ENCODE measurements at places on chromosomes 1 and 21. TPM values are rescaled to one million over a fixed set of nuclear protein-coding genes. Genes with fewer than 3 reads are reported as not detected.

GRCh38 chr1:46013581-46013980 lies 118.8 kb downstream of the PIK3R3 start:
- peak; percentile 18 for DNase-seq

DNA sequence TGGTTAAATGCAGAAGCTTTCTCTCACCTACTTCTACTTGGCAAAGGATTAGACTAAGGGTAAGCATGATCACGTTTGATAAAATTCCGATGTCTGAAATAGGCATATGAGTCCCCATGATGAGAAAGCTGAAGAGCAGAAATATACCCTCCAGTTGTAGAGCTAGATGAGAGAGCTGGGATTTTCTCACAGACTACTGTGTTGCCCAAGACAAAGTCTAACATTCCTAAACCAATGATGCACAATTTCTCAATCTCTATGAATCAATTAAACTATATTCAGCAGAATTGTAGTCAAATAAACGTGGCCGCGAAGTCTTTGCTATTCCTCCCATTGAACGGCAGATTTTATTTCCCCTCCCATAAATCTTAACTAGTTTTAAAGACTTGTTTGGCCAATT lies 699.2 kb downstream of the KCNT2 start:
- no peak for DNase-seq

DNA sequence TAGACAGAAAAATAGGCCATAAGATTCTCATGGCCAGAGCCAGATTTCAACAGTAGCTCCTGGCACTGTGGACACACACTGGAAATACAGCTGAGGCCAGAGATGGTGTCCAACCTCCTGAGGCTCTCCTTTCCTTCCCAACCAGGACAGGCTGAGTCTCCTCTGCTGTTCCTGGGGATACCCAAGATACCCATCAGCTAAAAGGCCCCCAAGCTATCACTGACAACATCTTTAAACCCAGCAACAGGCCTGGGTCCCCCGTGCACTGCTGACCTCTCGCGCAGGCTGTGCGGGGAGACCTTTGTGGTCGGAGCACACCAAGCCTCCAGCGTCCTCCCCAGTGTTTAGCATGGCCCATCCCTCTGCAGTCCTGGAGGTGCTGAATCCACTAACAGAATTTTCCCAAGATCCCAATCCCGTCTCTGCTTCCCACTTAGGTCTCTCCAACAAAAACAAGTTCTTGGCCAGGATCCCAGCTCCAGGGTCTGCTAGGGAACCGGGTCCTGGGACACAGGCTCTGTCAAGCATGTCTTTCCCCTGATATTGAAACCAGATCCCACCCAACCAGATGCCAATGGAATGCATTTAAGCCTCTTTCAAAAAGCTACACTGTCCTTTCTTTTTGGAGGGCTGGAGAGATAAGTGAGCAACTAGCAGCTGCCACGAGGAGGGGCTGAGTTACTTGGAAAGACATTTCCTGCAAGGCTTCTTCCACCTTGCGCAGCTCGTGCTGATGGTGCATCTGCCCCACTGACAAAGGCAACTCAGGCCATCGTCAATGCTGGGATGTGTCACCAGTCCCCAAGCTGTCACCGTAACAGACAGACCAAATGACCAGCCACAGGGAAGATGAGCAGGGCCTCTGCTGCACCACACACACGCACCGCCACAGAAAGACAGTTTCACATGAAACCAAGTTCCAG lies 73.2 kb downstream of the BCAR3 start:
- DNase-seq, result peak; percentile 32

GRCh38 chr1:1577367-1578011 lies 2.8 kb upstream of the SSU72 start:
- no peak for DNase-seq

DNA sequence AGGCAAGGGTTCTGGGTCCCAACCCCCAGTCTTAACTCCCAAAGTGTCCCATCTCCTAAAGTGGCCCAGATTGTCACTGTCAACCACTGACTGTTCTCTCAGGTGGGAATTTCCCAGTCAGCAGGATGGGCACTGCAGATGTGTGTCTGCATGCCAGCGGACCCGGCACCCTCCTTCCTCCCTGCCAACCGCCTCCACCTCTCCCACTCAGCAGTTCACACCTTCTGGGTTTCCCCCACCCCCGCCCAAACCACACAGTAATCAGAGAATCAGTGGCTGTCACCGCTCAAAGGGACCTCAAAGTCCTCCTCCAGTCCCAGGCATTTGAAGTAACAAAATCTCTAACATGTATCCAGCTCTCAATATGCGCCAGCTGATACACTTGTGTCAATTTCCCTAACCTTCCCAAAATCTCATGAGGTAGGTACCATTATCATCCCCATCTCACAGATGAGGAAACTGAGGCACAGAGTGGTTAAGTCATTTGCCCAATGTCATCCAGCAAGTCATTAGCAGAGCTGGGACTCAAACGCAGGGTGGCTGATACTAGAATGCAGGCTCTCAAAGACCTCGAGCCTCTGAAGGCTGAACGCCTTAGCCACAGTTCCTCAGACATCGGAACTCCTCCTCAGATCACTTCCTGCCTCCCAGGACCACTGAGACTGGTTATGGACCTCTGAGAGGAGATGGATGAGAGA lies 4.8 kb downstream of the RUNX3 start:
- DNase-seq, result no peak

GRCh38 chr1:183553331-183553730 lies 36.9 kb downstream of the NCF2 start:
- DNase-seq, result no peak

- no peak for DNase-seq
Measured at GRCh38 chr1:203506858-203507626, 13.1 kb downstream of the OPTC start.

DNA sequence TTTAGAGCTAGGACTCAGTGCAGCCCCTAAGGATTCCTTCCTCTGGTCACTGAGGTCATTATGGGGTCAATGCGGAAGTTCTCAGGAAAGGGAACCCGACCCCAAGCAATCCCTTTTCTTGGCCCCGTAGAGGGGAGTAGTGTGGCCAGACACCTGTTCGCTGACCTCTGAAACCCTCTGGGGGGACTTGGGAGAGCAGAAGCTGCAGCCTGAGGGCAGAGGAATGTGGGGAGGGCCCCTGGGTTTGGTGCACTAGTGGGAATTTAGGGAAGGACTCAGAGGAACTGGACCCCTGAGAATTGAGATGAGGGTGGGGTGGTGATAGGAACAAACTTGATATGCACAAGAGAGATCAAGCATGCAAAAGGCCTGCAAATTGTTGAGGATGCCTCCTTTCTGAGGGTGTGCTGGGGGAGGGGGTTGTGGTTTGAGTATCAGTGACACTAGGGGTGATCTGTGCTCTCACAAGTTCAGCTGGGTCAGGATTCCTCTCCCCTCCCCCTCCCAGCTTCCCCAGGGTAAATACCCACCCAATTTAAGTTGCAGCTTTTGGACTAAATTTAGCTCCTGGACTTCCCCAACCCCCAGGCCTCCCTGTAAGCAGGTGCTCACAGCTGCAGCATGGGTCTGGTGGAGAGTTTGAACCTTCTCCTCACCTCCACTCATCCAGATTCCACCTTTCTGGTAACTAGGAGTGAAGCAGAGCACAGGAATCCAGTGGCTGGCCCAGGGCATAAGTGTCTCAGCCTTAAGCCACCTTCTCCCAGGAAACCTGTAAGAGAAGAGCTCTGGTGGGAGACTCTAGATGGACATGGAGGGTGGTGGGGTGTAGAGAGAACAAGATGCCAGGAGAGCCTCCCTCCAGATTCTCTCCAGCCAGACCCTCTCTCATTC lies 13.5 kb downstream of the ADAMTSL4 start:
- no peak for DNase-seq

DNA sequence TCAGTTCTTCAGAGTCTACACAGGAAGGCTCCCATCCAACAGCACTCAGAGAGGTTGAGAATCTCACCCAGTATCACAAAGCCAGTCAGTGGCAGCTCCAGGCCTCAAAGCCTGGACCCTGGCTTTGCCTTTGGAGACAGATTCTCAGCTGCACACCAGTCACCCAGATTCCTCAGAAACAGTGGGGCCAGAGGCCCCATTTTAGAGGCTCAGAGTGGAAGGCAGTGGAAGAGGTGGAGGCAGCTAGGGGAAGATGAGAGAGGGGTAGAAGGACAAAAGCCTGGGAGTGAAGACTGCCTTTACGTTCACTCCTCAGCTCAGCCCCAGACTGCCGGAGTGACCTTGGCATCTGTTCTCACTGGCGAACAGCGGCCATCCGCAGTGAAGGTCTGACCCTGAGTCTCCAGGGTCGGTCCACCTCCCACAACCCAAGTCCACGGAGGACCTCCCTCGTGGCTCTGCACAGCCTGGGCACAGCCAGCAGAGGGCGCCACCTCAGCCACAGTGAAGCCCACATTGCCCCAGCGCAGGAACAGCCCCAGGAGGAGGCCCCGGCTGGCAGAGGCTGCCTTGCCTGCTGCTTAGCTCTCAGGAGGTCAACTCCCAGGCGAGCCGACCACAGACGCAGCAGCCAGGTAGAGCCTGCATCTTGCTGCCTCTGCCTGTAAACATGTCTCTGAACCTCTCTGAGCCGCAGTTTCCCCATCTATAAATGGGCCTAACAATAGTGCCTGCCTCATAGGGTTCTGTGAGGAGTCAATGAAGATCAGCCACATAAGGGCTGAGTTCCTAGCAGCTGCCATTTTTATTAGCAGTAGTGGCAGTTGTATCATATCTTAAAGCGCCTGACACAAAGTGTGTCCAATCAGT lies 5.9 kb upstream of the FNDC5 start:
- DNase-seq, result no peak

DNA sequence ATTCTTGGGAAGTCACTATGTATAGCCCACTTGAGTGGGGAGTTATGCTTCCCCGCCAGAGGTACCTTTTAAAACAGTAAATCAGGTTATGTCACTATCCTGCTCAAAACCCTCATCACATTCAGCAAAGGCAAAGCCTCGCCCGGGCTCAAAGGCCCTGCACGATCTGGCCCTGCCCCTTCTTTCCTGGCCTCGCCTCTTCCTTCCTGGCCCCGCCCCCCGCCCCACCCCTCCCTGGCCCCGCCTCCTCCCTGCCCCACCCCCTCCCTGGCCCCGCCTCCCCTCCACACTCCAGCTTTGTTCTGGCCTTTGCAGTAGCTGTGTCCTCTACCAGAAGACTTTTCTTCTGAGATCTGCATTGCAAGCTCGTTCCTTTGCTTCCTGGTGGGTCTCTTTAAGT lies 6.6 kb downstream of the LDLRAD2 start:
- no peak for DNase-seq

DNA sequence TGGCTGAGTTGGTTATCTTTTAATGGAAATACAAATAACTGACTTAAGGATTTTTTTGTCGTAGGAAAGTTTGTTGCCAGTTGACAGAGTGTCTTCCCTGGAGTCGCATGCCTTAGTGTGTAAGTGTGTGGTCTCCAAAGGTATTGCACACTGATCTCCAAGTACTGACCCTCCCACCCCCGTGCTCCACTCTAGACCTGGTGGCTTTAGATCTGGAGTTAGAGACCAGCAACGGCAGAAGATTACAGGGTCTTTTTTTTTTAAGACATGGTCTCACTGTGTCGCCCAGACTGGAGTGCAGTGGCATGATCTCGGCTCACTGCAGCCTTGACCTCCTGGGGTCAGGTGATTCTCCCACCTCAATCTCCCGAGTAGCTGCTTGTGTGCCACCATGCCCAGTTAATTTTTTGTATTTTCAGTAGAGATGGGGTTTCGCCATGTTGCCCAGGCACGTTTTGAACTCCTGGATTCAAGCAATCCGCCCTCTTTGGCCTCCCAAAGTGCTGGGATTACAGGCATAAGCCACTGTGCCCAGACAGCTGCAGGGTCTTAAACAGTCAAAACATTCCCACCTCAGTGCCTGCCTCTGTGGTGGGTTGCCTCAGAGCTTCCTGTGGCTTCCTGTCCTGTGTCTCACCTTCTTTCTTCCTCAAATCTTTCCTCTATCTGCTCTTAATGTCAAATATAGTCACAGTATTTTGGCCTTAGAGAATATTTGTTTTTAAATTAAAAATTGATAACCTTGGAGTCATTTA lies 6.9 kb downstream of the TRAPPC10 start:
- DNase-seq, result no peak

DNA sequence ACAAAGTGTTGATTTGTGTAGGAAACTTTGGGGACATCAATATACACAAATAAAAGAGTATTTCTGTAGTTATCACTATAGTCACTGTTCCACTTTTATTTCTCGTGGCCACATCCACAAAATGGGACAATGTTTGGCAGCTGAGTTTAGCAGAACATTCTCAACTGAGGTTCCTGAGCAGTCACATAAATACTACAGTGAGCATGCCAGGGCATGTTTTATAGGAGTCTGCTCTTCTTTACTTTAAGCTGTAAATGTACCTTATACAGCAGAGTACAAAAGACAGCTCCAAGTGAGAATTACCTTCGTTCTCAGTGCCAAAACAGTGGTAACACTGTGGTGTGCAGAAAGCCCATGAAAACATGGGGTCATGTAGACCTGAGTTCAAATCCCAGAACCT lies 5.0 kb downstream of the BTG3 start:
- DNase-seq, result no peak

DNA sequence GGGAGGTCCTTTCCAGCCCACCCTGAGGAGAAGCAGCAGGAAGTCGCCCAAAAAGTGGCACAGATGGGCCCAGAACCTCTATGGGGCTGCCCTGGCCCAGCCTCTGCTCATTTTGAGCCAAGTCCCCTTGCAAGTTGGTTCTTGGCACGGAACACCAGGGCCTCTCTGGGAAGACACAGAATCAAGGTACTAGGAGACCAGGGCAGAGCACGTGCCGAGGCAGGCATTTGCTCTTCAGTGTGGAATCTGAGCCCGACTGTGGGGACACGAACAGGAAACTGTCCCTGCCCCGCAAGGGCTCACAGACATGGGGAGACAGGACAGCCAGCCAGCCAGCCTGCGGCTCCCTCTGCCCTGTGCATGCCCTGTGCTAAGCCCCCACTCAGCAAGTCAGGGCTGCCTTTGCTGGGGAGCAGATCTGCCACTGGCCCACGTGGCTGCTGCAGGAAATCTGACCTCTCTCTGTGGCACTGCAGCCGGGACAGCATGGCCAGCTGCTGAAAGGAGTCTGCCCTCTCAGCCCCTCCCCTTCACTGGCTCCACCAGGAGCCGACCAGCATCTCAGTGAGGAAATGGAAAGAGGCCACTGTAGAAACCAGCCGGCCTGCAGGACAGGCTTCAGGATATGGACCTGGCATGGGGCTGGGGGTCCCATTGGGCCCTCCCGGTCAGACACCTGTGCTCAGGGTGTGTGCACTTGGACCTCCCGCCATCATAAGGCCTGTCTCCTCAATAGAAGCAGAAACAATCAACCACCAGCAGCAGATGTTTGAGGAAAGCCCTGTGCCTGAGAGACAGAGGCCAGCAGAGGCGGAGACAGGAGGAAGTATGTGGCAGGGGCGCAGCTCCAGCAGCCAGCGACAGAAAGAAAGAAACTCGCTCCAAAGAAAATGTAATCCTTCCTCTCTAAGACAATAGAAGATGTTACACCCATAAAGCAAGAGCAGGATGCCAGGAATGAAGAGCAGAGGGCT lies 3.7 kb downstream of the ARHGEF16 start:
- DNase-seq, result no peak

DNA sequence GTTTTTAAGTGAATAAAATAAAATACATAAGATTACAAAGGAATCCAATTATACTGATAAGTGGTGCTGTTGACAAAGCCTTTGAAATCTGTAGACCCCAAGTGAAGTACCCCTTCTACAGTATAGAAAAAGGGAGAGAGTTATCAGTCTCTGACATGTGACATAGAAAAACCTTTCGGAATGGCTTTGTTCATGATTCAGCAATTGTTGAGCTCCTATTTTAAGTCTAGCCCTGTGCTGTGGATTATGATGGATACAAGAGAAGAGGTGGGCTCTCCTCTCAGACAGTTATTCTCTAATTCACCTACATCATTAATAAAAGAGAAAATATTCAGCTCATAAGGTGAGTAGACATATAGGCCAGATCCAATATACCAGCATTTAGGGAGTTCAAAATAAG lies 53.3 kb upstream of the ITPKB start:
- no peak for DNase-seq

GRCh38 chr1:100760511-100760910 lies 41.0 kb downstream of the VCAM1 start:
- no peak for DNase-seq

CELF3 gene
- not detected for total RNA-seq

OXCT2 gene
- 4.9 TPM for total RNA-seq

All from right atrium auricular region (tissue), 2 donors.